SJCRH30 (cell line): ENCODE measurements at places on chromosomes 6 and 20. TPM values are rescaled to one million over a fixed set of nuclear protein-coding genes. Genes with fewer than 3 reads are reported as not detected.
A peak's percentile ranks its signal among the peaks of the same experiment; 100 is the strongest.

CDH4 gene
- 0.06 TPM in 1 of 2 replicates, not detected in the other for total RNA-seq

SAPCD1 gene
- 0.89 and 1.4 TPM in 2 replicates for total RNA-seq

DNA sequence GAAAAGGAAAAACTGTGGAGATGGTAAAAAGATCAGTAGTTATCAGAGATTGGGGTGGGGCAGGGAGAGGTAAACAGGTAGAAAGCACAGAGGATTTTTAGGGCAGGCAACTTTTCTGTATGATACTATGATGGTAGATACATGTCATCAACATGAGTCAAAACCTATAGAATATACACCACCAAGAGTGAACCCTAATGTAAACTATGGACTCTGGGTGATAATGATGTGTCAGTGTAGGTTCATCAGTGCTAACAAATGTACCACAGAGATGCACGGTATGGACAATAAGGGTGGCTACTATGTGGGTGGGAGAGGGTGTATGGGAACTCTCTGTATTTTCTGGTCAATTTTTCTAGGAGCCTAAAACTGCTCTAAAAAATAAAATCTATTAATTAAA is 18.5 kb downstream of the PACSIN1 start:
- H3K27ac ChIP-seq: no peak overlapping the region
- no peak overlapping the region for H3K4me3 ChIP-seq
- no peaks in the 10 kb centered on the region for H3K4me1 ChIP-seq
- no peaks in the 10 kb centered on the region for H3K36me3 ChIP-seq
- no peak for DNase-seq

- DNase-seq: no peak
- H3K4me3 ChIP-seq: no peak overlapping the region
- H3K36me3 ChIP-seq: no peaks in the 10 kb centered on the region
- 0 out of 2 replicates have a peak, but pooled peaks cover 3% of the 10 kb centered on the region for H3K4me1 ChIP-seq
Observed at GRCh38 chr20:53296451-53297153, 297.0 kb downstream of the ZNF217 start.

- peaks cover 5% of the 10 kb centered on the region; the same call in 1 of the 2 replicates for H3K4me1 ChIP-seq
- no peaks in the 10 kb centered on the region for H3K27me3 ChIP-seq
- H3K27ac ChIP-seq: no peak overlapping the region
- no peaks in the 10 kb centered on the region for H3K36me3 ChIP-seq
- no peak for DNase-seq
Observed at GRCh38 chr6:110517034-110517433, 40.6 kb upstream of the SLC22A16 start.

CASS4 gene
- total RNA-seq: 4.9 and 5.1 TPM in 2 replicates

GRCh38 chr6:110859335-110859792 is 15.2 kb upstream of the AMD1 start:
- H3K27ac ChIP-seq: no peak overlapping the region
- H3K4me3 ChIP-seq: no peak overlapping the region
- peaks cover 3% of the 10 kb centered on the region for H3K4me1 ChIP-seq
- H3K36me3 ChIP-seq: no peaks in the 10 kb centered on the region

SLC16A10 gene
- 29.5 and 31.2 TPM in 2 replicates for total RNA-seq

DNA sequence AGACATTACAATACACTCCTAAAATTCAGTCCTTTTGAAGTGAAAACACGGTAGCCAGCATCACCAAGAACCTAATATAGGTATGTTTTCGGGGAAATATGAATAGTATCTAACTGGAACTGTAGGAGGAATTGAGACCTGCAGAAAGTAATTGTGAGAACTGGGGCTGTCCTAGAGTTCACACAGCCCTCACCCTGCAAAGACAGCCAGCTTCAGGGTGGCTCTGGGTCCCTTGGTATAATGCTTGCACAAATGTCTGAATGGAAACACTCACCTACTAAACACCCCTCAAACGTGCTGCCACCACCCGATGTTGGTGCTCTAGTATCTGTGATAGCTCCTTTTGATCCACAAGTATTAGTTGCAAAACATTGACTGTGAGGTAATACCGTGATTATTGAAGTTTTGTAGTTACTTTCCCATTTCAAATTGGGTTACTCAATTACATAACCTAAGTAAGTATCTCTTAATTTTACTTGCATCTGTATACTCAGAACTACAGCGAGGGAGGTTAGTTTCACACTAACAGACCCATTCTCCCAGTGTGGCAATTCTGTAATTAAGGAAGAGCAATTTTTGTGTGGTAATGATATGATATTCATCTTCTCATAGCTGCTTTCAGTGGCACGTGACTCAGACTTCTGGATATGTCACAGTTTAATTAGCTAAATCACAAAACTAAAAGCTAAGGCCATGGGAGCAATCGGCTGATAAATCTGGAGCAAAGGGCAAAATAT is 129.5 kb downstream of the INSM1 start:
- peaks cover 8% of the 10 kb centered on the region; the same call in 1 of the 2 replicates for H3K36me3 ChIP-seq
- no peak for DNase-seq
- no peak overlapping the region for H3K4me3 ChIP-seq
- H3K27ac ChIP-seq: no peak overlapping the region

DNA sequence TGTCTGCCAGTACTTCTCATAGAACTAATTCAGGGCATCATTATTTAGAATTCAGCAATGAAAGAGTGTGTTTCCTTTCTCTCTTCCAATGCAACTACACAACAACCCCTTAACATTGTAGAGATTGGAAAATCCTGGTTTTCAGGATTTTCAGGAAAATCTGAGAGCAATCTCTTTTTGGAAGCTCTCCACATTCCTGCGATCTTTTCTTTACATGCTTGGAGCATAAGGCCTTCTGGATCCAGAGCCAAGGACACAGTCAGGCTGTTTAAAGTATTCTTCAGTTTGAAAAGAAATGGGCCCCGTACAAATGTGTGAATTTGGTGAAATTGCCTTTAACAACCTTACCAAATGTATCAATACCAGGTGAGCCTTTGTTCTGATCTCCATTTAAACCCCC is 469.7 kb downstream of the PKHD1 start:
- H3K27me3 ChIP-seq: no peaks in the 10 kb centered on the region
- H3K4me1 ChIP-seq: peaks cover 23% of the 10 kb centered on the region
- H3K36me3 ChIP-seq: no peaks in the 10 kb centered on the region
- H3K4me3 ChIP-seq: no peak overlapping the region
- no peak for DNase-seq

GRCh38 chr6:133501675-133502270 is 260.6 kb downstream of the EYA4 start:
- no peak overlapping the region for H3K4me3 ChIP-seq
- H3K4me1 ChIP-seq: peaks cover 39% of the 10 kb centered on the region
- no peak for DNase-seq

- no peaks in the 10 kb centered on the region for H3K36me3 ChIP-seq
- H3K4me3 ChIP-seq: no peak overlapping the region
- no peaks in the 10 kb centered on the region for H3K27me3 ChIP-seq
Observed at GRCh38 chr6:151701911-151702562, 105.4 kb upstream of the ESR1 start.

- no peak overlapping the region for H3K4me3 ChIP-seq
- no peak for DNase-seq
- no peaks in the 10 kb centered on the region for H3K4me1 ChIP-seq
- no peaks in the 10 kb centered on the region for H3K36me3 ChIP-seq
Observed at GRCh38 chr6:12457094-12457493, 166.9 kb downstream of the EDN1 start.

DNA sequence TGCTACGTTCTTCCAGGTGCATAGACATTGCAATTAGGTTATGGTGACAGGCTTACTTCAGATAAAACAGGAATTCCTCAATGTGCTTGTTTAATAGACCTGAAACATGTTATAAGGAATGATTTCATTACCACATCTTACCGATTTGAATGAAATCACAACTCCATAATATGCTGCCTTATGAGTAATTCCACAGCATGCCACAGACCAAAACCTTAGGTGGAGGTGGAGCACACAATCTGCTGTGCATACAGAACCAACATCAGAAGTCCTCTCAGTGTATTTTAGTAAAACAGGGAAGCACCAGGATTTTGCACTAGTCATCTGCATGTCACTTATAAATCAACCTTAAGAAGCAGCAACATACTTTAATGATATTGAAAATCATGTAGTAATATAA is 148.9 kb upstream of the TSHZ2 start:
- 0 out of 2 replicates have a peak, but pooled peaks cover 3% of the 10 kb centered on the region for H3K27me3 ChIP-seq
- DNase-seq: no peak
- no peak overlapping the region for H3K27ac ChIP-seq
- no peak overlapping the region for H3K4me3 ChIP-seq

GRCh38 chr6:112223070-112223861 is 31.1 kb downstream of the LAMA4 start:
- no peak for DNase-seq
- no peaks in the 10 kb centered on the region for H3K36me3 ChIP-seq
- H3K4me3 ChIP-seq: no peak overlapping the region
- no peaks in the 10 kb centered on the region for H3K27me3 ChIP-seq
- peaks cover 27% of the 10 kb centered on the region for H3K4me1 ChIP-seq

DNA sequence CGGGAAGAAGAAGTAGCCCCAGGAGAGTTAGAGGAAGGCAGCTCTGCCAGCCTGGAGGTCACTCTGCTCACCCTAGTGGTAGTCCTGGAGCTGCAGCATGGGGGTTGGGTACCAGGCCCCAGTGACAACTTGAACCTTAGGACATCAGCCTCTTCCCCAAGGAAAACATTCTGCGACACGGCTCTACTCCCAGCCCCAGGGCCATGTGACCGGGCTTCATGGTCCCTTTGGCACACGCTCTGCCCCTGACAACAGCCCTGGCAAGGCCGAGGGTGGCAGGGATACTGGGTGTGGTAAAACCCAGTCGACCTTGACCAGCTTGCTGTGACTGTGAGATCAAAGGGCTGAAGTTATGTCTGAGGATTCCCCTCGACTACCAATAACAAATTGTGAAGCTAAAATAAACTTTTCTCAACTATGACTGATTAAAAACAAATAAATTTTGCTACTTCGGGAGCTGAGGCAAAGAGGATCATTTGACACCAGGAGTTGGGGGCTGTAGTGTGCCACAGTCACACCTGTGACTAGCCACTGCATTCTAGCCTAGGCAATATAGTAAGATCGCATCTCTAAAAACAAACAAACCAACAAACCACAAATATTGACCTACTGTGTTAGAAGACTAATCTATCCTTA is 24.4 kb upstream of the ARID1B start:
- H3K4me3 ChIP-seq: no peak overlapping the region
- no peaks in the 10 kb centered on the region for H3K4me1 ChIP-seq
- no peak for DNase-seq
- H3K27ac ChIP-seq: no peak overlapping the region
- no peaks in the 10 kb centered on the region for H3K27me3 ChIP-seq
- no peaks in the 10 kb centered on the region for H3K36me3 ChIP-seq

- H3K36me3 ChIP-seq: peaks cover 100% of the 10 kb centered on the region
- no peak for DNase-seq
- H3K4me1 ChIP-seq: no peaks in the 10 kb centered on the region
- H3K4me3 ChIP-seq: no peak overlapping the region
- no peak overlapping the region for H3K27ac ChIP-seq
Observed at GRCh38 chr20:17951323-17951722, 17.3 kb downstream of the SNX5 start.

C6orf58 gene
- total RNA-seq: not detected in 2 replicates

GPX5 gene
- not detected in 2 replicates for total RNA-seq

DNA sequence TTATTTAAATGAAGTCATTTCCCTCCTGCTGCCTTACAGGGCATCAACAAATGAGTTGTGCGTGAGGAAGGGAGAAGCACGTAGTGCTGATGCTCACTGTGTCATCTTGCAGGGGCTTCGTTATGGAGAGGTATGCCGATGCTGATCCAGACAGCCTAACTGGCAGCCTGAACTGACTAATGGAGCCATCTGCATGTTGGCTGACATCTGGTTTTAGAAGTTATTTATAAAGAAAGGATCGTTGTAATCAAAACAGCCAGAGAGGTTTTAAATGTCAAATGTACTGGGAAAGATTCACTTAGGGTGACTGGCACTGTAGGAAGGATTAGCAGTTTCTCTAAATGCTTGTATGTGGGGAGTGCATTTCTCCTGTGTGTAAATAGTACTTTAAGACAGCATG is 54.6 kb downstream of the FARS2 start:
- no peak for DNase-seq
- H3K27ac ChIP-seq: no peak overlapping the region
- H3K4me3 ChIP-seq: no peak overlapping the region
- H3K27me3 ChIP-seq: no peaks in the 10 kb centered on the region
- no peaks in the 10 kb centered on the region for H3K4me1 ChIP-seq

DNA sequence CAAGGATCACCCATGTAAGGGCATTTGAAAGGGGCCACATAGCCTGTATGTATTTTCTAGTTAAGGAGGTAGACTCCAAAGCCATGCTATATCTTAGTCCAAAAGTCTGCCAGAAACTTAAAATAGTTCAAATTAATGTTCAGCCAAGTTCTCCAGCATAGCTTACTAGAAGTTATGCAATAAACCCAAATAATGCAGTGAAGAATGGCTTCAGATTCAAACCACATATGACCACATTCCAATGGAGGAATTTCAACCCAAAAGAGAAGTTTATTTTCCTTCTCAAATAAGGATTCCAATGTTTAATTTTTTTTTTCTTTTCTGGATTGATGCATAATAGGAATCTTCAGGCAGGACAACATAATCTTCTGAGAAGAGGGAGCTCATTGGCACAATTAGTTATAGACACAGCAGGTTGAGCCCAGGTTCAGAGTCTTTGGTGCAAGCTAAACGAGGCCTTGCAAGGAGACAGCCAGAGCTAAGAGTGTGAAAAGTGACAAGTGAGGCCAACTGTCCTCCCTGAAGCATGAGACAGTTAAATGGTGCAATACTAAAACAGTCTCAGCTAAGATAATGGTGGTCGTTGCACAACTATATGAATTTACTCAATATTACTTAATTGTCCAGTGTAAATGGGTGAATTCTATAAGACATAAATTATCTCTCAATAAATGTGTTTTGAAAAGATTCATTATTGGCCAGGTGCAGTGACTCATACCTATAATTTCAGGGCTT is 598.8 kb upstream of the CDH4 start:
- H3K27me3 ChIP-seq: peaks cover 15% of the 10 kb centered on the region
- no peaks in the 10 kb centered on the region for H3K4me1 ChIP-seq
- no peak for DNase-seq
- H3K36me3 ChIP-seq: no peaks in the 10 kb centered on the region
- no peak overlapping the region for H3K4me3 ChIP-seq

GRCh38 chr6:76342611-76343160 is 270.2 kb upstream of the IMPG1 start:
- H3K4me1 ChIP-seq: peaks cover 31% of the 10 kb centered on the region
- H3K36me3 ChIP-seq: no peaks in the 10 kb centered on the region
- no peaks in the 10 kb centered on the region for H3K27me3 ChIP-seq
- DNase-seq: peak; percentile 97
- H3K27ac ChIP-seq: peak overlapping the region; percentile 72
